ENCODE measurements at places on chromosomes 2 and 18. TPM values are rescaled to one million over a fixed set of nuclear protein-coding genes. Genes with fewer than 3 reads are reported as not detected.
A peak's percentile ranks its signal among the peaks of the same experiment; 100 is the strongest.

GRCh38 chr2:180507028-180507427 lies 473.4 kb upstream of the UBE2E3 start:
- DNase-seq: no peak

The TBR1 gene
- total RNA-seq: not detected

DNA sequence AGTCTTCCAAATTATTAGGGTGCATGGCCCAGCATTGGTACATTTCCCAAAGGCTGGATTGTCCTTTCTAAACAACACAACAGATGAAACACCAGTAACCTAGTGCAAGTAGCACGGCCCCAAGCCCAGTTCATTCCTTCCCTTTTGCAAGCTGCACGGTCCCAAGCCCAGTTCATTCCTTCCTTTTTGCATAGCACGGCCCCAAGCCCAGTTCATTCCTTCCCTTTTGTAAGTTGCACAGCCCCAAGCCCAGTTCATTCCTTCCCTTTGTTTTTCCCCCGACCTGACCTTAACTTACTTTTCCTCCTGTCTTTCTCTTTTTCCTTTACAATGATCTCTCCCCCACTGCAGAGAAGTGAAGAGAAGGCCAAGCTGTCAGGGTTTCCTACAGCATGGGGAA lies 60.9 kb downstream of the C18orf63 start:
- peak; percentile 57 for DNase-seq

- DNase-seq: no peak
Observed at GRCh38 chr2:195470622-195471021, 186.4 kb upstream of the SLC39A10 start.

DNA sequence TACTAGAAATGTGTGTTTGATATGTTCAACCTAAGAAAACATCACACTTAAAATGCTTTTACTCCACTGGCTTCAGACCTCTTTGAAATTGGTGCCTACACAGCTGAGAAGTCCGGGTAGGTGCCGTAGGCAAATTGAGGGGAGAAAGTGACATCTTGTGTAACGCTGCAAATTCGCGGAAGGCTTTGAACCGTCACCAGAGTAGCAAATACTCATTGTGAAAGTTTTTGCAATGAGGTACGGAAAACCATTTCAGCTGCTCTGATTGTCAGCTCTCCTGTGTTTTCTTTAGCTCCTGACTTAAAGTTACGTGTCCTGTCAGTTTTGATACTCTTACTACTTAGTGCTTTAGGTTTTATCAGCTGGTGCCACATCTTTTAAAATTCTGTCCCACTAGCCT lies 224.5 kb downstream of the FAM210A start:
- no peak for DNase-seq

The CYP27A1 gene
- 4.1 TPM for total RNA-seq

The SIX3 gene
- total RNA-seq: not detected

All from osteocyte (in vitro differentiated cells).